LoVo (cell line): ENCODE measurements at places on chromosomes 13 and 19.

DNA sequence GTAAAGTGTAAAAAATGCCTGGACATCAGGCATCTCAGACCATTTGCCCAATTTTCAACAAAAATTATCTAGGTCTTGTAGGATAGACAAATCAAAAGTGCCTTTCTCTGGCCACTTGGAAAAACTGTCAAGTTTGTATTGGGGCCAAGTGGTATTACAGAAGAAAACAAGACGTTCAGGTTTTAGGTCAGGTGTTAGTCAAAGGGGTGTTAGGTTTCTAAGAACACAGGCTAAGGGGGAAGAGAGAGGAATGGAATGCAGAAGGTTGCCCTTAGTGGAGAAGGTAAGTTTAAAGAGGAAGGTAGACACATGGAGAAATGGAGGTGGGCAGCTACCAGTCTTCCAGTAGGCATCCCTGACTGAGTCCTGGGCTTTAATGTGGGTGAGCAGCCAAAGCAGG is 19.9 kb upstream of the ZNF561 start:
- no peak for DNase-seq

GRCh38 chr13:41513600-41513999 is 56.2 kb downstream of the RGCC start:
- no peak for DNase-seq

DNA sequence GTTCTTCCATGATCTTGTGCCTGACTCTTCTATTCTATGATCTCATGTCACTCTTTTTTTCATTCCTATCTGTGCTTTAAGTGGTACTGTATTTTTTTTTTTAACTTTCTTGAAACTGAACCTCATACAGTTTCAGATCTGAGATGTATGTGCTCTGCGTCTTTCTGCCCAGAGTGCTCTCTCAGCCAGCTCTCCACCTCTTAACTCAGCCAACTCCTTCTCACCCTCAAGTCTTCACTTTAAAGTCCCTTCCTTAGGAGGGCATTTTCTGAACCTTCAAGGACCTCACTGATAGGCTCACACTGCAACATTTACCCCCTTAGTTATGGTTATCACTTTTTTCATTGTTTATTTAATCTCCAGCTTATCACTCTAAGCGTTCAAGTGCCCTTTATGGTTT is 158.7 kb downstream of the IRS2 start:
- no peak for DNase-seq

- DNase-seq: peak; percentile 39
Measured at GRCh38 chr19:16386619-16387240, 62.1 kb downstream of the KLF2 start.

GRCh38 chr13:46648166-46648607 is 95.2 kb downstream of the LRCH1 start:
- peak; percentile 33 for DNase-seq

DNA sequence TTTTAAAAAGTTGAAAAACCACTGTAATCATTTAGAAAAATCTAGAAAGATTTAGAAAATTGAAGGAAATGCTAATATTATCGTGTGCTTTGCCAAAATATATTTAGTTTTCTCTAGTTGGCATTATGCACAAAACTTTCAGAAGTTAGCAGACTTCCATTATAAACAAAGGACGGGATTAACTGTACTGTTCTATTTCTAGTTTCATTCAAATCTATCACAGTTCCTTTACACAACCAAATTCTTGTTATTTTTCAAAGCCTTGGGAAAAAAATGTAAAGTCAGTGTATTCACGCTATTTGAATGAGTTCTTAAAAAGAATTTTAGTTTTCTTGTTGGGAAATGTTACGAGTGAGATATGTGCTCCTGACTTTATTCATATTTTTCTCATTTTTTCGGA is 277.8 kb downstream of the LMO7 start:
- no peak for DNase-seq

DNA sequence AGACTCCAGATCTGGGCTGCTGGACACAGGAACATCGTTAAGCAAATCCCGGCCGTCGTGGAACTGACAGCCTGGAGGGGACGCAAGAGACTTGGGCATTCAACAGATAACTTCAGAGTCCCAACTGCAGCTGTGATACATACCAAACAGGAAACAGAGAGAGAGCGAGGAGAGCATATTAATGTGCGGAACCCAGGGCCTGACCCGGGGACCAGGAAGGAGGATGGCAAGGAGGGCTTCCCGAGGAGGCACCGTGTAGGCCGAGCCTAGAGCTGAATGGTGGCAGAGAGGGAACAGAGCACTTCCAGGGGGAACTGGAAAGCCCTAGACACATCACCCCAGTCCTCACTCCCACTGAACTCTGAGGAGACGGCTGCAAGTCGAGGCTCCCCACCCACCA is 68.1 kb downstream of the SIPA1L3 start:
- no peak for DNase-seq

GRCh38 chr19:34432797-34433196 is 4.6 kb downstream of the UBA2 start:
- no peak for DNase-seq

- no peak for DNase-seq
Measured at GRCh38 chr13:38346764-38347163, 2.9 kb upstream of the UFM1 start.

DNA sequence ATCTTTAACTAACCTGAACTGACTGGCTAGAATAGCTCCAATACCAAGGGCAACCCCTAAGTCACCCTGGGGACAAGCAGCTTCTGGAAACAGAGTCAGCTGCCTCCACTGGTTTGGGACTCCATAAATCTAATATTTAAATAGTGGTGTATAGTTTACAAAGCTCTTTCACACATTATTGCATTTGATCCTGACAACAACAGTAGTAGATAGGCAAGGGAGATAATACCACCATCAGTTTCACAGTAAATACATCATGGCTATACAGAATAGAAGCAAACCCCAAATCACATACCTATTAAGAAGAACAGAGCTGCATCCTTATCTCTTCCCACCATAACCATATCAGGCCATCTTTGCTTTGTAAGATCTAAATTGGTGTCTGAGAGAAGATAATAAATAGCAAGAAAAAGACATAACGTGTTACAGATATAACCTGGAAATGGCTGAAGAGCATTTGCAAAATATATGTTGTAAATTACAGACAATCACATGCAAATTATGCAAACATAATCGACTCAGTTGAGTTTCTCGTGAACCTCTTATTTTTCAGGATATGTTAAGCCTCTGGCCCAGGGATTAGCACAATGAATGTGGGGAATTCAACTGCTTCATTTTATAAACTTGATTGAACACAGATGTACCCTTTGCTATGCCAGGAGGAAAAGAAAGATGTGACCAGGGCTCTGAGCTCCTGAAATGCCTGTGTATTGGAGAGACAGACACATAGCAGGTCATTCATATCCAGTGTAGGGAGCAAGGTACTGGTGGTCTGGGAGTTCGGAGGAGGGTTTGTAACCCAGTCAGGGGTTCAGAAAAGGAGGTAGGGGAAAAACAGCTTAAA is 142.5 kb downstream of the SLC7A1 start:
- DNase-seq: no peak

- DNase-seq: no peak
Measured at GRCh38 chr13:19967621-19968020, 9.1 kb downstream of the ZMYM2 start.

DNA sequence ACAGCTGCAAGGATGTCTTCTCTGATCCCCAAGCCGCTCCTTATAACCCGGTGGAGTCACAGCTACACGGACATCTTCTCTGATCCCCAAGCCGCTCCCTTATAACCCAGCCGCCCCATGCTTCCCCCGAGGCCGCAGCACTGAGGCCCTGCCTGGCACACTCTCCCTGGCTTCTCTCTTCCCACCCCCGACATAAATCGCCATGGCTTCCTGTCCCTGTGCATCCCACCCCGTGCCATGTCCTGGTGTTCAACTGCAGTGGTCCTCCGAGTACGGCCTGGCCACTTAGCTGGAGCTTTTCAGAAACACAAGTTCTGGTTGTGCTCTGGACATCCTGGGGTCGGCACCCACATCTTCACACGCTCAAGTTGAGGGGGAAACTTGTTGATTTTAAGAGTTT is 60.4 kb downstream of the RASA3 start:
- no peak for DNase-seq

- no peak for DNase-seq
Measured at GRCh38 chr19:11100049-11100448, 10.8 kb downstream of the LDLR start.

GRCh38 chr13:53064731-53065130 is 36.1 kb downstream of the OLFM4 start:
- no peak for DNase-seq

GRCh38 chr19:43028866-43029265 is 2.6 kb upstream of the PSG11 start:
- DNase-seq: no peak

DNA sequence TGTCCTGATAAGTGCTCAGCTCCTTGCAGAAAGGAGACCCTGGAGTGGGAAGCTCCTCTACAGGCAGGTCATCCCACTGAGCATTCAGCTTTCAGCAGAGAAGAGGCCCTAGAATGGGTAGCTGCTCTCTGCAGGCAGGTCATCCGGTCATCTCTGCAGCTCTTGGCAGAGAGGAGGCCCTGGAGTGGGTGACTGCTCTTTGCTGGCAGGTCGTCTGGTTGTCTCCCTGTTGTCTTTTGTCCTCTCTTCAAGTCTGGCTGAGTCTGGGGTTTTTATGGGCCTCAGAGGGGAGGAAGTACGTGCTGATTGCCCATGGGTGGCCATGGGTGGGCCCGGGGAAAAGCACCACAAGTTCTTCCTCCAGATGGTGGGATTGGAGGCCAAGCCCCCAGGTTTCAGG is 250.3 kb upstream of the EDNRB start:
- DNase-seq: no peak

DNA sequence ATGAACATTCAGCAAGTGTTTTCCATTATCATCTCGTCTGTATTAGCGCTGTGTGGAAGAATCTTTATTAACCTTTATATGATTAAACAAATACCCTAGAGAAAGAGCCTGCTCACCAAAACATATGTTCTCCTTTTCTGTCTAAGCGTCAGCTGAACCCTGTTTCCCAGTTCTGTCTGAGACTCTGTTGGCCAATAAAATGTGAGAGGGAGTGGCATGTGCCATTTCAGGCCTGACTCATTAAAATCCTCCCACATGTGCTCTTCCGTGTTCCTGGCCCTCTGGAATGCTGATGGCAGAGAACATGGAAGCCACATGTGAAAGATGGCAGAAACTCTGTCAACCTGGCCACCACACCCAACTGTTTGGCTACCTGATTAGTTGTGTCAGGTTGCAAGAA is 181.9 kb upstream of the EDNRB start:
- DNase-seq: peak; percentile 1

- DNase-seq: no peak
Measured at GRCh38 chr13:77176350-77176749, 149.4 kb upstream of the FBXL3 start.

DNA sequence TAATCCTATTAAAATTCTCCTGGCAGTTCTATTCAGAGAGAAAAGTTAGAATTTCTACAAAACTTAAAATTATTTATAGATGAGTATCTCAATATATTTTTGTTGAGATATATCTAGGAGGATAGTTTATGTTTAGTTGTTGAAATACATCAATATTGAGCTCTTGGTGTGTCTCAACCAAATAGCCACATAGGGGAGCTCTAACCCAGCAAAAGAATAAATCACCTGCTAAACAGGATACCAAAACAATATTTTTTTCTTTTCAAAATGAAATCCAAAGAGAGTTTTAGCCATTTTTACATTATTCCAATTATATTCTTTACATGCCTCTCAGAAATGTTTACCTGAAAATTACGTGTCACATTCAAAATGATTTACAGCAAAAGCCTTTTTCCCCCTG is 954.7 kb downstream of the SLITRK6 start:
- peak; percentile 4 for DNase-seq

GRCh38 chr19:45245334-45245787 is at the start of gene EXOC3L2:
TSS of gene EXOC3L2 (minus strand) at chr19:45245407. CDS start at chr19:45239045, 6,362 bp downstream.
- DNase-seq: no peak

DNA sequence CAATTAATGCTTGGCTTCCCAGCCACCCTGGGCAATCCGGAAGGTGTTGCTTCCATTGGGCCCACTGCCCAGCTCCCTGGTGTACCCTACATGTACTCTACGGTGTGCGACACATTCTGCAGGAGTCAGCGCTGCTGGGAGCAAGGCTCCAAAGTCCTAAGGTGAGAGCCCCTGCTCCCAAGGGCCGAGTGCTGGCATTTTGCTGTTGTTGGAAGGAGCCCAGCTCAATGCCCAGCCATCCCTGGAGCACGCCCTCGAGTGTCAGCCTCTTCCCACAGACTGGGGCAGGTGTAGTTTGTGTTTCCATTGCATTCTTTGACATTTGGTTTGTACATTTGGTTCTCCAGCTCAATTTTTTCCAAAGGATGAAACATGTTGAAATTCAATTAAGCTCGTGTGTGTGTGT is 64.6 kb downstream of the GGACT start:
- DNase-seq: no peak

DNA sequence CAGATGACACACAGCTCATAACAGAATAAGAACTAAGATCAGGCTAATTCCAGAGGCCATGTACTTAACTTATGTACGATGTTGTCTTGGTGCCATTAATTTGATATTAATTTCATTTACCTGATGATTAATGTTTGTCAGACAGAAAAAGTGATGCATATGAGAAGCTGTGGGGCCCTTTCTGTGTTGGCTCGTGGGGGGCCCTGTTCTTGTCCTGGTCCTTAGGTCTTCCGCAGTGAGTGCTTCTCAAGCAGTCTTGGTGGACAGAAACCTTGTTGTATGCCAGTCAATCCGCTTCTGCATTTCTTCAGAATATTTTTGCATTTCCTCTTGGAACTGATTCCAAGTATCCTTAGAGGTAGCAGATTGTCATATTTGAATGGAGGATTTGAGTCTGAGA is 20.2 kb downstream of the SAFB start:
- DNase-seq: no peak

DNA sequence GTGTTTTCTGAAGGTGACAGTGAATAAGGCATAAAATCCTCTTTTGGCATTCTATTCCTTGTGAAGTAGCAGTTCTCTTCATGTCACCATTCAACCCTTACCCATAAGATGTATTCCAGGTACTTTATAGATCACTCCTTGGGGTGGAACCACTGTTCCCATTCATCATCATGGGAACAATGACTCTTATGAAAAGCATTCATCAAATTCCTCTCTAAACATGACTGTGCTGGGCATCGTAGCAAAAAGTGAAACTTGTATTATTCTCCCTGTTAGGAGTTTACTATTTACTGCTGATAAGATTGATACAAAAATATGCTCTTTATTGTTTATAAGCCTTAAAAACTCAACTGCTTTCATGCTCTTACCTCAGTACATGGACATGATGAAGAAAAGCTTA is 793.4 kb downstream of the LIG4 start:
- no peak for DNase-seq

DNA sequence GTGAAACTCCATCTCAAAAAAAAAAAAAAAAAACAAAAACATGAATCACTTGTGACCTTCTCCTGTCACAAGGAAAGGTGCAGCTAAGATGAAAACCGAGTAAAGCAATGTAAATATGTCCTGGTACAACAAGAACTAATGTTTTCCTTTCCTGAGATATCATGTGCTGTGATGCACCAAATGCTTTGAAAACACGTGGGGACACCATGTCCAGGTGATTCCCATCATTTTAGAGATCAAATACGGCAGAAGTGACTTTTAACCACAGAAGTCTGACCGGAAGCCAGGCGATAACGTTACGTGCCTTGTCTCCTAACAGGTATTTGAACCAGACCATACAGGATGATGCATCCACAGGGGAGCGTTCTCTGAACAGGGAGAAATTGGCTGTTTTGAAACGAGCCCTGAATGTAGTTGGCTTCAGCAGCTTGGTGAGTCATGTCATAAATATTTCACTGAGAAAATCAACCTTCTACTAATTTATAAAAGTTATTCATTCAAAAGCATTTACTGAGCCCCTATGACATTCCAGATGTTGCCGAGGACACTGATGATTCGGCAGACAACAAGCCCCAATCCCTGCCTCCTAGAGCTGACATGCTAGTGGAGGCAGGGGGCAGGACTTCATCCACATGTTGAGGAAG is 328.1 kb downstream of the MYO16 start:
- peak; percentile 59 for DNase-seq

GRCh38 chr13:69704311-69704710 is 403.3 kb upstream of the ATXN8OS start:
- DNase-seq: no peak
